ENCODE measurements at places on chromosomes 2 and 18. TPM values are rescaled to one million over a fixed set of nuclear protein-coding genes. Genes with fewer than 3 reads are reported as not detected.
A peak's percentile ranks its signal among the peaks of the same experiment; 100 is the strongest.

GRCh38 chr2:120456867-120457266, 110.9 kb downstream of the INHBB start:
- DNase-seq = no peak

- no peak for DNase-seq
Observed at GRCh38 chr2:120927265-120927628, 191.6 kb downstream of the GLI2 start.

DNA sequence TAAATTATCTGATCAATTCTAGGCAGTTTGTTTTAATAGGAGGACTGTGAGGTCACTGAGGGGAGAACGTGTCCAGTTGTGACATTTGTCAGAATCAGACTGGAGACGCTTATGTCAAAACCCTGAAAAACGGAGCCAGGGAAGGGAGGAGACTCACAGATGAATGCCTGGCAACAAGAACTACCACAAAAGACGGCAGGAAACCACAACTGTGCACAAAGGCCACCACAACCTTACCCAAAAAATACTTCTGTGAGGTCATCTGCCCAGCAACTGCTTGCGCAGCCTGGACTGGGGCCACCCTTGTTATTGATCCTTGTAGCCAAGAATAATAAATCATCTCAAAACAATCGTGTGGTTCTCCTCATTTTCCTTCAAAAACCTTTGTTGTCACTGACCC, 173.0 kb upstream of the ALKAL2 start:
- DNase-seq = peak; percentile 9

GPR45 gene
- total RNA-seq = not detected

DNA sequence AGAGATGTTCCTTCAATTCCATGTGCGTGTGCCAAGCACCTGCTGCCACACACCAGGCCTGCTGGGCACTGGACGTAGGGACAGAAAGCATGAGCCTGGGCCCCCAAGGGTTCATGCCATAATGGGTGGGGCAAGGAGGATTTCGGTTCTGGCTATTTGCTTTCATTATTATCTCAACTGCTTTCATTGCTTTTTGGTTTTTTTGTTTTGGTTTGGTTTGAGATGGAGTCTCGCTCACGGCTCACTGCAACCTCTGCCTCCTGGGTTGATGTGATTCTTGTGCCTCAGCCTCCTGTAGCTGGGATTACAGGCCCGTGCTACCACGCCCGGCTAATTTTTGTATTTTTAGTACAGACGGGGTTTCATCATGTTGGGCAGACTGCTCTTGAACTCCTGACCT, 57.2 kb downstream of the SF3B1 start:
- DNase-seq = no peak

- DNase-seq = no peak
Observed at GRCh38 chr2:136126421-136126926, 8.5 kb upstream of the CXCR4 start.

- no peak for DNase-seq
Observed at GRCh38 chr18:53747663-53748160, 476.8 kb downstream of the MBD2 start.

LOXHD1 gene
- not detected for total RNA-seq

All from mammary epithelial cell (primary cell).